ENCODE measurements at places on chromosomes 6 and 20.
A peak's percentile ranks its signal among the peaks of the same experiment; 100 is the strongest.

DNA sequence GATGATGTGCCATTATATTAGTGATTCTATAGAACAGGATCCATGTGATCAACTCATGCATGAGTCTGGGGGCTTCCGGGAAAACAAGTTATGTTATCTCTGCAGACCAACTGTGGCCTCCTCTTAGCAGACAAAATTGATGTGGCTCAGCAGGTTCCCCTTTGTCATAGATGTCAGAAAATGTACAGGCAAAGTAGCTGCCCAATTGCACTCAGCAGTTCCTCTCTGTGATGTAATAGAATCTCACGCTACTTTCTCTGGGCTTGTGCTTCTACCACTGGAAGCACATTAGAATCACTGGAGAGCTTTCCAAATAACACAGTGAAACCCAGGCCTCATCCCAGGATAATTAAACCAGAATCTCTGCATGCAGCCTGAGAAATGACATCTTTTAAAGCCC lies 253.1 kb downstream of the SLC24A3 start:
- DNase-seq = no peak

DNA sequence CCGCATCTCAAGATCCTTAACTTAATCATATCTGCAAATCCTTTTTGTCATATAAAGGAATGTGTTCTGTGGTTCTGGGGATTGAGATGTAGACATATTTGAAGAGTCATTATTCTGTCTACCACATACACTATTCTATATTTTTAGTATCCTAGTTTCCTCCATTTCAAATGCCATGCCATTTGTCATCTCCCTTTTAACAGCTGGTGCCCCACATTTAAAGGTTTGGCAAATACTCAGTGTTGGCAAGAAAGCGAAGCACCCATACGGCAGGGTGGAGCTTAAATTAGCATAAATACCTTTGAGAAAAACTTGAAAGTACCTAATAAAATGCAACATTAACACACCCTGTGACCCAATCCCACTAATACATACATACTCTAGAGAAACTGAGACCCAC lies 31.7 kb downstream of the PAK5 start:
- DNase-seq = peak; percentile 85

DNA sequence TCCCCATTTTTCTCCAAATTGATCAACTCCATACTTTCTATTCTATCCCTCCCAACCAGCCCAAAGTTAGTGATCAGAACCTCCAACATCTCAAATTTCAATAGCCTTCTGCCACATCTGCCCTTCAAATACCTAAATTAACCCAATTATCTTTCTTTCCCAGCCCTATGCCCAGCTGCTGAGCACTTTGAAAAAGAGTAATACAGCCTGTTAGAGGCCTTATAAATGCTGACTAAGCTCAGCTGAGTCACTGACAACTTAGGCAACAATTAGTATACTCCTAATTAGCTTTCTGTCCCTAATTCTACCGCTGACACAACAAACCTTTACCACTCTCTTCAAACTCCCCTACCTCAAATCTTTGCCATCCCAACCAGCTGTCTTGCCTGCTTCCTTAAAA lies 23.5 kb downstream of the RUNX2 start:
- DNase-seq = no peak

DNA sequence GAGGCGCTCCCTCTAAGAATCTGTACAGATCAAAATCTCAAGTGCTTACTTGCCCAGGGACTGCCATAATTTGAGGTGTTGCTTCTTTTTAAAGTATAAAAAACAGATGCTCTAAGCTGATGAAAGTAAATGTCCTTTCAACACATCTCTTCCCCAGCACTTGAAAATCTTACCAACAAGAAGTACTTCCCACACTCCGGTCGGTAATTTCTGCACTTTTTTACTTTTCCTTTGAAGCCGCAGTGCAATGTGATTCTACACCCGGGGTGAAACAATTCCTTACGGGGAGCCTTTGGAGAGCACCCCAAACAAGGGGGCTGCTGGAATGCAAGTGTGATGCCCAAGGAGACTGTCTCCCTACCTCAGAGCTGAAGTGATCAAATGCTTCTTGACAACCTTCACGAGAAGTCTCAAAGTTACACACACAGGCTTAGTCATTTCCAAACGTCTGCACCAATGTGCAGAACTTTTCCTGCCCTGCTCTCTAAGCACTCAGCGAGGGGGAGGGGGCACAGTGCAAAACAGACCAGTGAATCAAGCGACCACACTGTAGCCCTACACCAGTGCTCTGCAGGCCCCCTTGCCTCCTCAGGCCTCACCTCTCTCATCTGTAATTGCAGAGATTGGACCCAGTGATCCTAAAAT lies 56.7 kb downstream of the ATXN1 start:
- no peak for DNase-seq

DNA sequence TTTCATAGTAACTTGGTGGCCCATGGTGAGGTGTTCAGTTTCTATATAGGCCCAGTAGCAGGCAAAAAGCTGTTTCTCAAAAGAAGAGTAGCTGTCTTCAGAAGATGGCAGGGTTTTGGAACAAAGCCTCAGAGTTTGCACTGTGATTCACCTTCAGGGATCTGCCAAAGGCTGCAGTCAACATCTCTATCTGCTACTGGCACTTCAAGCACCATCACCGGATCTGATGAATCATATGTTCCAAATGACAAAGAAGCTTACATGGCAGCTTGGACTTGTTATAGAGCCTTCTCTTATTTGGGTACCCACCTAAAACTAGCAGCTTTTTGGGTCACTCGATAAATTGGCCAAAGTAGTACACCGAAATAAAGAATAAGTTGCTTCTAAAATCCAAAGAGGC lies 39.5 kb downstream of the PKIB start:
- no peak for DNase-seq

DNA sequence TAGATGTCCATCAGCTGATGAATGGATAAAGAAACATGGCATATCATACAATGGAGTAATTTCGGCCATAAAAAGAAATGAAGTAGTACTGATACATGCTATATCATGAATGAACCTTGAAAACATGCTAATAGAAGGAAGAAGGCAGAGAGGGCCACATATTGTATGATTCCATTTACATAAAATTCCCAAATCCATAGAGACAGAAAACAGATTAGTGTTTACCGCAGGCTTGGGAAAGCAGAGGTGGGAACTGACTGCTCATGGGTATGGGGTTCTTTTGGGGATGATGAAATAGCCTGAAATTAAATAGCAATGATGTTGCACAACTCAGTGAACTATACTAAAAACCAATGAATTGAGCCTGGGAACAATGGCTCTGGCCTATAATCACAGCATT lies 58.3 kb downstream of the SERAC1 start:
- DNase-seq = no peak

- no peak for DNase-seq
Measured at GRCh38 chr20:33917831-33918525, 75.7 kb upstream of the RALY start.

DNA sequence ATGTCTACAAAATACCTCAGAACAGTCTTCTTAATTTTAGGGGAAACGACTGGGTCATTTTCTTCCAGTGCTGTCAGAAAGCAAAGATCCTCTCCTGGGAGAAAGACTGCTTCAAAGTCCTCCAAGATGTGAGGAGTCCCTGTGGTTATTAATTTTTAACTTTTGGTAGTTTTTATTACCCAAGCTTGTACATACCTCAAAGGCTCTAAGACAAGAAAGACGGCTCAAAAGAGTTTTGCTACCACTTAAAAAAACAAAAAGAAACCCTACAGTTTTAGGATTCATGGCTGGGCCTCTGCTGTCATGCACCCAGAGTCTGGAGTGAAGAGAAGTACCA lies 56.1 kb upstream of the APCDD1L start:
- DNase-seq = no peak

- peak; percentile 68 for DNase-seq
Measured at GRCh38 chr20:8330785-8331695, 199.0 kb downstream of the PLCB1 start.

All from NCI-H1694 treated with DMSO at 0.1 percent for 48 hours (cell line).